ENCODE measurements at places on chromosomes 4 and X.

DNA sequence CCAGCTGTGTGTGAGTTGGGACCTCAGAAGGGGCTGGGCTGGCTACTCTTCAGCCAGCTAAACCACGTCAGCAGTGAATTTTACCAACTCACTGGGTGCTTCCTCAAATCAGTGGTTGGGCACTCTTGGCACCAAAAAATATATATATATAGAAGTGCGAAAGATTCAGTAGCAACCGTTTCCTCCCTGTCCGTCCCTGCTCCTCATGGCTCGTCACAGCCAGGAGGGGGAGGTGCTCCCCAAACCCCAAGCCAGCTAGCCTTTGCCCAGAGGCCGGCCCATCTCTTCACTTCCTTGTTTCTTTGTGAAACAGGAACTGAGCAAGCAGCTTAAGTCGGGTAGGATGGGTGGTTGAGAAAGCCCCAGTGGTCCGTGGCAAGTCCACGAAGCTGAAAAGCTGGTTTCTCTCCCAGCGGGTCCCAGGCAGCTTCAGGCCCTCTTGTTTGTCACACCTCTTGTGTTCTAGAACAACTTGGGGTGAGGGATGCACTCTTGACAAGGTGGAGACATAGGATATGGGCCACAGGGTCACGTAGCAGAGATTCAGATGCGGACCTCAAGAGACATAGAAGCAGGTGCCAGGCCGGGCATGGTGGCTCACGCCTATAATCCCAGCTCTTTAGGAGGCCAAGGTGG is 6.8 kb upstream of the SASH3 start:
- no peak for DNase-seq

GRCh38 chrX:30181353-30181752 is 34.0 kb upstream of the MAGEB2 start:
- no peak for DNase-seq

- DNase-seq = no peak
Observed at GRCh38 chrX:119482041-119482440, 13.8 kb downstream of the SLC25A5 start.

- DNase-seq = no peak
Observed at GRCh38 chr4:76850010-76850441, 47.9 kb downstream of the SOWAHB start.

- DNase-seq = no peak
Observed at GRCh38 chr4:120062663-120063195, 3.9 kb downstream of the MAD2L1 start.

DNA sequence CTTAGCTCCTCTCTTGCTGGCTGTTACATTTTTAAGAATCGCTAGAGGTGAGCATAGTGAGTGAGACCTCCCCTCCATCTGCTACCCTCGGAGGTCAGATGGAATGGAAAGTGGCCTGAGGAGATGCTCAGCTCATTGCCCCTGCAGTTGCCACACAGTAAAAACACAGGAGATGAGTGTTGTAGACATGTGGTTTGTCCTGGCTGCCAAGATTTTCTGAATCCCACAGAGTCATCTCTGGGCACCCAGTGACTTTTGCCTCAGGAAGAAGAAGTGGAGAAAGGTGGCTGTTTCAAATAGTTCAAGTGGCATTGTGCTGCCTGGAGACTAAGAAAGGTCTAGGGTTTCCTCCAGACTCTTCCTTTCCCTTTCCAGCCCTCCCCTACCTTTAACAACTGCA is 271.0 kb downstream of the STK32B start:
- no peak for DNase-seq

DNA sequence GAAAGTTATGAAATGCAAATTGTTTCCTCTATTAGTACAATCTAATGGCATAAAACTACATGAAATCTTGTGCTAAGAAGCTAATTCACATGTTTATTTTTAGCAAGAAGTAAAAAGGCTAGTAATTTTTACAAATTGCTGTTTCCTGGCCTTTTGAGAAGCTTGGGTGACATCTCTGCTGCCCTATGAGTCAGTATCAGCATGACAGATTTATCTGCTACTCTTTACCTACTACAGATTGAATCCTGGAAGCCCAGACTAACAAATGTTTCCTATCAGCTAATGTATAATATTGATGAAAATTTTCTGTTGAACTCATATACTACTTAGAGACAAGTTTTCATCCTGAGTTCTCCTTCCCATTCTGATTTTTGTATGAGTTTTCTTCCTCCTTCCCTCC is 232.4 kb downstream of the DCTD start:
- no peak for DNase-seq

DNA sequence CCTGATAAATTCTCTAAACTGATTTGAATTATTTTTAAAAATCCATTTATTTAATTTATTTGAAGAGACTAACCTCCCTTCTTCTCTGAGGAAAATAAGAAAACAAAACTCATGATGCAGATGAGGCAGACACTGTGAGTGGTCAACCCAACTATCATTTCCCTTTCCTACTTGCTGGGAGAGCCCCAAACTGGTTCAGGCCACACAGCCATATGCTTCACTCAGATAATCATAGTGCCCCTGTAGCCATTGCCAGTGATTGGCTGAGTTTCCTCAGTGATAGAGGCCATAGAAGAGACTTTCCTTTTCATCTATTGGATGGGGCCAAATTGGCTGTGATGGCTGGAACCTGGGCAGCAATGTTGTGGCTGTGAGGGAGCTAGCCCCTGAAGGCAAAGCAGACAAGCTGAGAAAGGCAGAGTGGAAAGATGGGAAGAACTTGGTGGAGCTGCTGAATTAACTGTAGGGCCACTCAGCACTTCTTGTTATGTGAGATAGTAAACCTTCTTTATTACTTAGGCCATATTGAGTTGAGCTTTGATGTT is 49.8 kb downstream of the RAB33B start:
- no peak for DNase-seq

GRCh38 chrX:153539171-153539978 is 21.9 kb downstream of the ATP2B3 start:
- DNase-seq = peak; percentile 64

DNA sequence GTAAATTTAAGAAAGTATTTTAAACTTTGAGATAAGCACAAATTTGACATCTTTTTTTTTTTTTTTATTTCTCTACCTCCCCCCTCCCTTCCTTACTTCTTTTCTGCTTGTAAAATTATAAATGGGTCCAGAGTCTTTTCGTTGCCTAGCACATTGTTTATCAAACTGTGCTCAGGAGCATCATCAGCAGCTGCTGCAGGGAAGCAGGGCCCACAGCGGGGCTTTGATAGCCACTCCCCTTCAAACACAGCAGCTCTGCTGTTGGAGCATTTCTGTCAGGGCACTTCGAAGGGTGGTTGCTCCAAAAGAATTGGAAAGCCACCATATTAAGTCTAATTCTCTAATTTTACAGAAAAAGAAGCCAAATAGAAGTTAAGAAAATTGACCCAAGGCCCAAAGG is 588.3 kb downstream of the SPRY1 start:
- DNase-seq = no peak

DNA sequence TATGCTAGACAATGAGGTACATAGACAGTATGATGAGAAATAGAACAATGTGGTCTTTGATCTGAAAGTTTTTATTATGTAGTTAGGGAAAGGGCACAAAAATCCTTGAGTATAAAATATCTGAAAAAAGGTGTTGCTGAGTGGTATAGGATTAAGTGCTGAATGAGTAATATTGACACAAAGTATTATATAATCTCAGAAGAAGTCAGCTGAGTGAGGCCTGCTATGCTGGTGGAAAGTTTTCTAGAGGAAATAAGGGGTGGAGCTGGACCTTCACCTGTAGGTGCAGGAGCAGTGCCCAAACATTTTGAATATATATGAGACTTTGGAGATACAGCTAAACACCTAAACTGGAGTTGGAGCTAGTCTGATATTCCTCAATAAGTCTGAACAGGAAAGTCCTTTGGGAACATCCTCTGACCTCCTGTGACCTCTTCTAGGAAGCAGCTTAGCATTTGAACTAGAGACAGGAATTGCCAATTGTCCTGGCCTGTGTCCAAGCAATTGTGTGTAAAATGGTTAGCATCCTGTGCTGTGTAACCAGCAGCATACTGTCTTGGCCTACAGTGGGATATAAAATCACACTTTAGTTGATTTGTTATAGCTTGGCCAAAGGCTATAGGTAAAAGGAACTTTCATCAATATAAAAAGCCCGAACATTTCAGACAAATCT is 285.3 kb downstream of the ANKRD50 start:
- DNase-seq = no peak

GRCh38 chrX:74924449-74925224 is 615 bp downstream of the NEXMIF start:
- peak; percentile 32 for DNase-seq

Measured in liver (tissue), 10 donors.